ENCODE measurements at places on chromosomes 4 and X. TPM values are rescaled to one million over a fixed set of nuclear protein-coding genes. Genes with fewer than 3 reads are reported as not detected.

GRCh38 chr4:7379719-7380118 is 55.0 kb downstream of the PSAPL1 start:
- no peak for DNase-seq

Gene CXCL3
- not detected for total RNA-seq

DNA sequence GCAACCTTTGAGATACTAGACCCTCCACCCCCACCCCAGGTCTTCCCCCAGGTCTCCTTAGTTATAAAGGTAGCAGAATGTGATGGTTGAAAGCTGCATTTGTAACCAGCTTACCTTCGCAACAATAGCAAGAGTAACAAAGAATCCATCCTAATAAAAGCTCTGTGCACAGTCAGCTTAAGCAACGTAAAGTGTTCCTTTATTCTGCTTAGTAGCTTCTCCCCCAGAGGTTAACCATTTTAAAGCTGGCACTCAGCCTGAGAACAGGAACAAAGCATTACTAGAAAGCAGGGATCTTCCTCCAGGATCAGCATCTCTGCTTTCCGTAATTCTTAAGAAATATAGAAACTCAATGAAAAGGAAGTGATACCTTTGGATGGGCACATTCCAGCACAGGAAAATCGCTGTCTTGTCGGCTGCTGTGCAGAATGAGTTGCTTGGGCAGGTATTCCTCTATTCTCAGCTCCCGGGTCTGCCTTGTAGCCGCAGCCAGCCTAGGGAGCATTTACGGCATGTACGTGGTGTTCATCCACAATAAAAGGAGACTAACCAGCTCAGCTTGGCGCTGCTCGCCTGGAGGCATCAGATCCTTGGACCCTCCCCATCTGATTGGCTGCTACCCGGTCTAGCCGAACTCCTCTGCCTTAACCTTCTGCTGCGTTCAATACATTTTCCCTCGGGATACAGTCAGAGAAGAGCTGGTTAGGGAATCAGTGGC is 113.0 kb upstream of the TLR3 start:
- no peak for DNase-seq

Gene ARR3
- not detected for total RNA-seq

Gene BEX1
- total RNA-seq = 0.39 TPM

DNA sequence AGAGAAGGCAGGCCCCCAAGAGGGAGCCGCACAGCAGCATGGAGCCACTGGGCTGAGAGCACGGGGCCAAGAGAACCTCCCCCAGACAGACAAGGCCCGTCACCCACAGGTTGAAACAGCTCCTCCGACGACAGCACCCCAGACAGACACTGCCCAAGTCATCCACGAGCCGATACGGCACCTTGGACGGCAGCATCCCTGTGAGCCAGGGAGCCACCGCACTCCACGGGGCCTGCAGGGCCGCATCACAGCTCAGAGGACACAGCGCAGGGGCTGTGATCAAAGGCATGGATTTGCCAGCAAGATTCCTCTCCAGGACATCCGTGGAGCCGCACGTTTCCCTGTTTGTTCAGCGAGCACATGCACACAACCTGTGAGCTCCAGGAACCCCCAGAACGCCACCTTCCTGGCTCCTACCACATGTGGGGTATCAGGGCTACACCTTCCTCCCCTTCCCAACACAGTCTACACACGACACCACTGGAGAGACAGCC is 3.9 kb downstream of the CTBP1 start:
- no peak for DNase-seq

DNA sequence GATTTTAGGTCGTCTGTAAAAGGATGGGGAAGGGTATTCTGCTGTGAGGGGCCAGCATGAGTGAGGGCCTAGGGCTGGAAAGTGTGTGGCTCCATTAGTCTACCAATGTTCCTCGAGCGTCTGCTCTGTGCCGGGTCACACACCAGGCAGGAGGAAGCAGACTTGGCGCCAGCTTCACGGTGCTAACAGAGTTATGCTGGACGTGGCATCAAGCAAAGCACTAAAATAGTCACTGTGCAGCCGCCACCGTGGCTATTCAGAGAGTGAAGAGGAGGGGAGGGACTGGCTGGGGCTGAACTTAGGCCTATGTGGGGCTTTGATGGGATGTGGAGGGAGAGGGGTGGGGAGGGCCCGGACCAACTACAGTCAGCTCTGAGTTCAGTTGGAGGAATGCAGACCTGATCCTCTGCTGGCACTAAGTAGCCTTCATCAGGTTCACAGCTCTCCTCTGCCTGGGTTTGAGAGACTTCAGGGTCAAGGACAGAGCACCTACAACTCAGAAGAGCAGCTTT is 83.9 kb upstream of the MSX1 start:
- no peak for DNase-seq

GRCh38 chrX:118614150-118614549 is 113.3 kb upstream of the IL13RA1 start:
- DNase-seq = no peak

GRCh38 chr4:163201358-163201757 is 34.7 kb upstream of the NAF1 start:
- DNase-seq = no peak

- DNase-seq = no peak
These were observed 156.7 kb upstream of the FAM241A start for GRCh38 chr4:111988514-111988913.

DNA sequence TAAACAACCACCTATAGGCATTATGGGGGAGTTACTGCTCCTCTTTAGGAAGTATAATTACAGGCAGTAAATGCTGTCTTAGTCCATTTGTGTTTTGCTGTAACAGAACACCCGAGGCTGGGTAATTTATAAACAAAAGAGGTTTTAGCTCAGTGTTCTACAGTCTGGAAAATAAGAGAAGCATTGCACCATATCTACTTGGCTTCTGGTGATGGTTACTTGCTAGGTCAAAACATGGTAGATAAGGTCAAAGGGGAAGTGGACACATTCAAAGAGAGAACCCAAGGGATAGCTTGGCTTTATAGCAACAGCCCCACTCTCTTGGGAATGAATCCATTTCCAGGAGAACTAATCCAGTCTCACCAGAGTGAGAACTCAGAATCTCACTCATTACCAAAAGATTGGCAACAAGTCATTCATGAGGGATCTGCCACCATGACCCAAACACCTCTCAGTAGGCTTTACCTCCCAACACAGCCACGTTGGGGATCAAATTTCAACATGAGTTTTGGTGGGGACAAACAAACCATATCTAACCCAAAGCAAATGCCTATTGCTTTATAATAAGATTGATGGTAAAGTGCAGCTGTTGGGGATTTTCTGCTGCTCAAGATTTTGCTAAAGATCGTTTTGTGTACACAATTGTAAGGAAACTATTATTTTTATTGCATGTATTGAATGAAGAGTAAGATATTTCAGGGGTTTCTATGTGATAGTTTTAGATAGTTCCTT is 32.6 kb downstream of the STAG2 start:
- no peak for DNase-seq

- DNase-seq = no peak
These were observed 215.3 kb upstream of the ANXA3 start for GRCh38 chr4:78336093-78336943.

DNA sequence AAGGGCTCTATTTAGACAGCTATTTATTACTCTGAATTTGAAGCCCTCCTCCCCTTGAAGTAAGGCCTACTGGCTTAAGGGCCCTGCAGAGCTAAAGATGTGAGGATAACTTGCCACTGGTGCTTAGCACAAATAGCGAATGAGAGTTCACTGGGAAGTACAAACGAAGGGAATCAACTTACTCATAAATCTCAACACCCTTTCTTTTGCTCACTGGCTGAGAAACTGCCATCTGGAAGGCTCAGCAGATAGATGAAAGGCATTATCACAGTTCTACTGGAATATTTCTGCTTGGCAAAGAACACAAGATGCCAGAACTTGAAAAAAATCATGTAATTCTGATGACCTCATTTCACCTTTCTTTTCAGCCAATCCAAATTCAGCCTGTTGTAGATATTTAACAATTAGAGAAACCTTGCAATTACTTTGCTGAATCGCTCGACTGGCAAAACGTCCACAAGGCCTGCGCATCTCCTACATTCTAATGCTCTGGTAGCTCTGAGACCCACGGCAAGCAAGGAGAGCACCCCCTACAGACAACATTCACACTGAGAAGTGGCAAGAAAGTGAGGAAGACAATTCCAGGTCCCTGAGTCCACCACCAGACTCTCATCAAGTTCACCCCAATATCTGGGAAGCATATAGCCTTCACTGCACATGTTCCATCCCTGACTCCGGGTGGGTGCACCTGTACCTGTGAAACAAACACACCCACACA is 27.5 kb downstream of the TSPAN5 start:
- no peak for DNase-seq

GRCh38 chrX:112614640-112615039 is 65.1 kb downstream of the LHFPL1 start:
- no peak for DNase-seq

- DNase-seq = no peak
These were observed 193.8 kb upstream of the CXorf51B start for GRCh38 chrX:146615628-146616348.

- DNase-seq = no peak
These were observed 7.7 kb downstream of the FGG start for GRCh38 chr4:154604696-154605200.

Data from activated CD4-positive, alpha-beta T cell treated with anti-CD3 and anti-CD28 coated beads for 36 hours (primary cell).